ENCODE measurements at places on chromosomes 13 and 19.

DNA sequence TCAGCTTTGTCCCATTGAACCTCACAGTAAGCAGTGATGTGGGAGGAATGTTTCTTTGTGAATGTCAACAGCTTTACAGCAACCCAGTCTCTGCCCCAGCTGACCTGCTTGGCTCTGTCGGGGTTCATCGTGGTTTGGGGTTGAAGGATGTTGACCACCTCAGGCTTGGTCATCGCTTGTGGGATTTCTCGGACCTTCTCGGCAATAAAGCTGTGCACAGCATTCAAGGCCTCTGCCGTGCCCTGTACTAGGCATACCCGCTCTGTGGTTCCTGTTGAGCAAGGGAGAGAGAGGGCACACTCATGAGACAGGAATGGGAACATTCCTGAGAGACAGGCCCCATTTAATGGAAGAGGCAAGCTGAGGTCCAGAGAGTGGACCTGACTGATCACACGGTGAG lies 20.0 kb downstream of the NOVA2 start:
- DNase-seq: peak; percentile 25

DNA sequence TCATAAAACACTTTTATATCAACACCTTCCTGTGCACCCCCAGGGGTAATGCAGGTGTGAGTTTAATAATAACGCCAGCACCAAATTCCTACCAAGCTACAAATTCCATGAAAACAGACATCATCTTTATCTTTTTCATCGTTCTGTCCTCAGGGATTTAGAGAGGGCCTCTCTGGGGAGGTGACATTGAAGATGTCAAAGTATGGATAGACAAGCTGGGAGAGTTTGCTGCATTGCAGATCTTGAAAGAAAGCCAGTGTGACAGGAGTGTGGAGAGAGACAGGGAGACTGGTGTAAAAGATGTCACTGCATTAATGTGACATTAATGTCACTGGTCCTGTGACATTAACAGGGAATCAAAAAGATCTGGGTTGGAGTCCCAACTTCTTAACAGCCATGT lies 10.1 kb downstream of the CACNG6 start:
- no peak for DNase-seq

DNA sequence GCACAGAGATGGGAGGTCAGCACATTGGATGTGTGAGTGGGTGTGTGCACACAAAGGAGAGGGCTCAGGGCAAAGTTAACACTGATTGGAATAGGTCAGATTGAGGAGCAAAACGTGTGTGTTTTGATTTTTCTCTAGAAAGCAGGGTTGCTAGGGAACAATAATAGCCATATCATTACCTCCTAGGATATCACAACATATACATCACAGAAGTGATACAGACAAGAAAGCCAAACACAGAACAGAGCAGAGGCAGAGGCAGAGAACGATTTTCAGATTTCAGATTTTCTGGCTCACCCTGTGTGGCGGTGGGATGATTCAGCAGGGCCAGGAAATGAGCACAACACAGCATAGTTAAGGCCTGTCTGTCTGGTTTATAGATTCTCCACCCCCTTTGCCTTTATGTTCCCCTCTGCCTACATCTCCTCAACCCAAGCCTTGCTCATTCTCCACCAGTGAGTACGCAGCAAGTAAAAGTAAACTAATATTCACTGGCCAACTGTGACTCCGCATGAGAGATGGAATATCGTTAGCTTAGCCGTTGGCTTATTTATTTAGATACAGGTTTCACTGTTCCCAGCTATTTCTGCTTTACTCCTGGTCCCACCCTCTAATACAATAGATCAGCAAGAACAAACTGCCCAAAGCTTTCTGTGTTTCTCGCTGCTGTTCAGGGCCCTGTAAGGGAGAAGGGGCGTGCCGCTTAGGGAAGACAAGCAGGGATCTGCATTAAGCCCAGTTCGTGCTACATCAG lies 182.7 kb upstream of the TSC22D1 start:
- DNase-seq: peak; percentile 97

DNA sequence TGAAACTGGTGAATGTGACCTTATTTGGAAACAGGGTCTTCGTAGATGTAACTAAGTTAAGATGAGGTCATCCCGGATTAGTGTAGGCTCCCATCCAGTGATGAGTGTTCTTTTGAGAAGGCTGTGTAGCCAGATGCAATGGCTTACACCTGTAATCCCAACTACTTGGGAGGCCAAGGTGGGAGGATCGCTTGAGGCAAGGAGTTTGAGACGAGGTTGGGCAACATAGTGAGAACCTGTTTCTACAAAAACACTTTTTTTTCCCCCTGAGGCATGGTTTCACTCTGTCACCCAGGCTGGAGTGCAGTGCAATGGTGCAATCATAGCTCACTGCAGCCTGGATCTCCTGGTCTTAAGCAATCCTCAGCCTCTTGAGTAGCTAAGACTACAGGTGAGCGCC lies 36.4 kb downstream of the FBN3 start:
- no peak for DNase-seq

- DNase-seq: peak; percentile 65
Observed at GRCh38 chr19:33064792-33065550, at the start of gene RHPN2. Gene RHPN2, minus strand, starts transcription at chr19:33064888. Its CDS starts 36 bp downstream, at chr19:33064852.

GRCh38 chr19:11382898-11383705 lies 1.0 kb downstream of the EPOR start:
- DNase-seq: no peak

- no peak for DNase-seq
Observed at GRCh38 chr13:44664308-44664707, 88.2 kb upstream of the TSC22D1 start.

GRCh38 chr19:4499318-4499717 lies 19.0 kb downstream of the PLIN4 start:
- no peak for DNase-seq

DNA sequence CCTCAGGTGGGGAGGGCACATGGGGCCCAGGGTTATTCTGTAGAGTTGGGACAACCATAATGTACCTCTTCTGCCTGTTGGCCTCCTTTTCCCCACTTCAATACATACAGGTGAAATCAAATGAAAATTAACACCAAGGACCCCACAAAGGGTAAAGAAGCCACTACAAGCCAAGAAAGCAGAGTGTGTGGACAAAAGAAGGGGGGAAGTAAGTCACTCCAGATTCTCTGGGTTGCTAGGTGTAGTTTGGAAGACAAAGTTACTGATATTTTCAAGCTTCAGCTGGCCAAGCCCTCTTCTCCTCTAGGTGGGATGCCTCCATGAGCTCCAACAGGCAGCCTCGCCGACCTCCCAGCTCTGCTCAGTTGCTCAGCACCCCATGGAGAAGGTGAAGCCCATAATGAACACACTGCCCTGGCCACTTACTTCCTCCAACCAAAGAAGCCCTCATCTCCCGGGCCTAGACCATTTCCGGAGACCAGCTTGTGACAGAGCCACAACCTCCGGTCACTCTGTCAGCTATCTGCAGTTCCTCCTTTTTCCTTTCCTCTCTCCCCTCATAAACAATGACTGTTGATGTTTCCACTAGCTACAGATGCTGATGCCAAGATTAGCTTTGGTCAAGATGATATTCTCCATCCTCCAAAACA lies 66.8 kb upstream of the MED4 start:
- no peak for DNase-seq

DNA sequence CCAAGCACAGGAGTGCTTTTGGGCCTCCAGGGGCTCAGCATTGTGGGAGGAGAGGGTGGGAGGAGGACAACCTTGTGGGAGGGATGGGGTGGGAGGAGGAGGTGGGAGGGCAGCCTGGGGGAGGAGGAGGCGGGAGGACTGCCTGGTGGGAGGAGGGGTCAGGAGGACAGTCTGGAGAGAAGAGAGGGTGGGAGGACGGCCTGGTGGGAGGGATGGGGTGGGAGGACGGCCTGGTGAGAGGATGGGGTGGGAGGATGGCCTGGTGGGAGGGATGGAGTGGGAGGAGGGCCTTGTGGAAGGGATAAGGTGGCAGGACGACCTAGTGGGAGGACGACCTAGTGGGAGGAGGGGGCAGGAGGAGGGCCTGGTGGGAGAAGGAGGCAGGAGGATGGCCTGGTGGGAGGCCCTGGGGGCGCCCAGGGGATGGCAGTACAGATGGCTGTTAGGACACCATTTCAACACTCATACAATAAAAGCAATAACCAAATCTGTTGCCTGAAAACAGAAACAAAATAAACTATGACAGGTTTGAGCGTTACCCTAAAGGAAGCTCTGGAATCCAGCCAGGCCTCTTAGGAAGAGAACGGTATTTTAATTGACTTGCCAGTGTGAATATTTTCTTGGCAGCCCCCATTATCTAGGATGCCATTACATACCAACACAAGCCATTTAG lies 63.7 kb downstream of the CRYL1 start:
- no peak for DNase-seq

DNA sequence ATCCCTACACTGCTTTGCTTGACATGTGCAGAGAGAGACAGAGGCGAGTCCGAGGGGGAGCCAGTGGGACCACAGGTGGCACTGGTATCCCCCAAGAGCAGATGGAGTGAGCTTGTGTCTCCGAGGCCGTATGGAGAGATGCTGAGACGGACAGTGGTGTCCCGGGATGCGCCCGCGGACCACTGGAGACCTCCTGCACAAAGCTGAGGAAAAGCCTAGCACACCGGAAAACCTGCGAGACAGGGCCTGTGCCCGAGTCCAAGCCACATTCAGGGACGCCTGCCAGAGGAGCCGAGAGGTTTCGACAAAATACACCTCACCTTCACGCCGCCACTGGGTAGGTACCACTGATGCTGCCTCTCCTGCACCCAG lies 66.0 kb upstream of the ZNF527 start:
- DNase-seq: no peak

DNA sequence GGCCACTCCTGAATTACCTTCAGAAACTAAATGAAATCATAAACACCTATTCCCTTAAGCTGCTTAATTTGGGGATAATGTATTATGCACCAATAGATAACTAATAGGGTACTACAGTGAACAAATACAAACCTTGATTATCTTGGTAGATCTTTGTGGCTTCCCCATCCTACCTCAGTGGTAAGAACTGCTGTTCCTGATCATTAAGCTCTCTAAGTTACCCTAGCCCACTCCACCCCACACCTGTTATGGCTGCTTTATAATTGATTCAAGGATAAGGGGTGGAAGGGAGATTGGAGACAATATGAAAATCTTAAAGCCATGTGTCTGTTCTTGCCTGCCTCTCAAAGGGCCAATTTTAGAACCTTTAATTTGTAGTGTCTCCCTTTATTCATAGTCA lies 121.2 kb downstream of the LMO7 start:
- DNase-seq: no peak

DNA sequence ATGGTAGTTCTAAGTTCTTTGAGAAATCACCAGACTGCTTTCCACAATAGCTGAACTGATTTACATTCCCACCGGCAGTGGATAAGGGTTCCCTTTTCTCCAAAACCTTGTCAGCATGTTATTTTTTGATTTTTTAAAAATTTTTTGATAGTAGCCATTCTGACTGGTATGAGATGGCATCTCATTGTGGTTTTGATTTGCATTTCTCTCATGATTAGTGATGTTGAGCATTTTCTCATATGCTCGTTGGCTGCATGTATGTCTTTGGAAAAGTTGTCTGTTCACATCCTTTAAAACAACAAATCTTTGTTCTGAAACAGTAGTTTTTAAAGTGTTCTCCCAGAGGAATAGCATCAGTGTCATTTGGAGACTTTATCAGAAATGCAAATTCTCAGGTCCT lies 77.5 kb upstream of the POMP start:
- DNase-seq: no peak

DNA sequence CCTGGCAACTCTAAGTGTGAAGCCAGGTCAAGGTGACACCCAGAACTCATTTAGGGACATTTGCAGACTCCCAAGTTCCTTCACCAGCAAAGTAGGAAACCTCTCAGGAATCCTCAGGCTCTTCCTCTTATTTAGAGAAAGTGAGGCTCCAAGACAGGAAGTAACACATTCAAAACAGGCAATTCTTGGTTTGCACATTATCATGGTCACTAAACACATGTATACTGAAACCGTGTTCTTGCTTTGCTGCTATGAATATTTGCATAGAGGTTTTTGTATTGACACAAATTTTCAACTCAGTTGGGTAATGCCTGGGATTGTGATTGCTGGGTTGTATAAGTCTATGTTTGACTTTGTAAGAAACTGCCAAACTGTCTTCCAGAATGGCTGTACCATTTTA lies 13.2 kb upstream of the URI1 start:
- no peak for DNase-seq

DNA sequence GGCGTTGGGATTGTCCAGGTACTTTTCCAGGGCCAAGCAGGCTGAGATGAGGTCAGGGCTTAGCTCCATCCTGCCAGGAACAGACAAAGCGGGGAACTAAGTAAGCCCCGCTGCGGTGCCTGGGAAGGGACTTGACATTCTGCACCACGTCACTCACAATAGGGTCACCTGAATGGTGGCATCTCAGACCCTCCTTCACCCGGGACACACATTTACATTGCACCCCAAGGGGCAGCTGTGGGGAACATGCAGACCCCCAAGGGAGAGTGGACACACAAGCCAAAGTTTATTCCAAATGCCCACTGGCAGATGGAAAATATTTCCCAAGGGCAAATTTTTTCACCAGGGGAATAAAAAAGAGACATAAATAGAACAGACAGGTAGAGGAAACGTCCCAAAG lies 20.3 kb upstream of the SPC24 start:
- no peak for DNase-seq

- no peak for DNase-seq
Observed at GRCh38 chr13:28320884-28321574, 173.9 kb downstream of the FLT1 start.

DNA sequence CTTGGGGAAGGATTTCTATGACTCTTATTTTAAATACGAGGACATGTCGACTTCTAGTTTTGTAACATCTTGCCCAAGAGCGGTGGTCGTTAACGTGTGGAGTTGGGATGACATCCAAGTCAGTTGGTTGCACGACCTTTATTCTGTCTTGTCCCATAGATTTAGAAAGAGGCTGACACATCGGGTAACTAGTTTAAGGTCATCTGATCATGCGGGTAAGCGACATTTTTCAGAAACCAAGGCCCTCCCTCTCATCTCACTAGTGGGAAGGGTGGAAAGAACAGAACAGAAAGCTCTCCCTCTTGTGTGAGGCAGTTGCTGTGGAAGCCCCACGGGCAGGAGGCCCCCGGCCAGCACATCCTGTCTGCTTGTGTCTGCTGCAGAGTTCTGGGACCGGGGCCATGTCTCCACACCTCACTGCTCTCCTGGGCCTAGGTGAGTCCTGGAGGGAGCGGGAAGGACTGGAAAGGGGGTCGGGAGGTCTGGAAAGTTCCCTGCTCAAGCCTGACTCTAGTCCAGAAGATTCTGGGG lies at the start of gene LAIR2:
TSS of gene LAIR2 (plus strand) at position 314 of the 531 bp plus-strand sequence. CDS start at position 402, 88 bp downstream.
- no peak for DNase-seq

- DNase-seq: no peak
Observed at GRCh38 chr19:3563709-3564524, 6.5 kb upstream of the MFSD12 start.

DNA sequence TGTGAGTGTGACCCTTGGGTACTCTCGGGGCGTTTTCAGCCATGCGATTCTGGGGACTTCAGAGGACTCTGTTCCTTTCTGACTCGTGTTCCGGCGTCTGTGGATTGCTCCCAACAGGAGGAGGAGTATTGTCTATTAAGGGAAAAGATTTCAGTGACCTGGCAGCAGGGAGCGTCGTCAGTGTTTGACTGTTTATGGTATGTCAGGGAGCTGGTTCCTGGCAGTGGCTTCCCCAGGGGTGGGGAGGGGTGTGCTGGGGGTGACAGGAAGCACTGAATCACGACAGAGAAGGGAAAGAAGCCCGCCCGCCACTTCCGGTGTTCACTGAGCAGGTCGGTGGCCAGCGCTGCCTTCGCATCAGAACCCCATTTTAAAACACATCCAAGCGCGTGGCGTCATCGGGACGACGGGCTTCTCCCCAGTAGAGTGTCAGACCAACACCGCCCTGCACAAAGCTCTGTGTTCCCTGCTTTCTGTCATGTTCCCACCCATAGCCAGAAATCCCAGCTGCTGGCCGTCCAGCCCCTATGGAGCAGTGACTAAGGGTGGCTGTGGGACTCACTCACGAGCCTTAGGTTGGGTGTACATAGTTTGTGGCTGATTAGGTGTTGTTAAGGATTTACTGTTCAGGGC lies 33.8 kb downstream of the COL4A2 start:
- peak; percentile 80 for DNase-seq
